ENCODE measurements at places on chromosomes 11 and 22.

- peak; percentile 77 for DNase-seq
Observed at GRCh38 chr22:38843201-38843656, 599 bp downstream of the NPTXR start.

DNA sequence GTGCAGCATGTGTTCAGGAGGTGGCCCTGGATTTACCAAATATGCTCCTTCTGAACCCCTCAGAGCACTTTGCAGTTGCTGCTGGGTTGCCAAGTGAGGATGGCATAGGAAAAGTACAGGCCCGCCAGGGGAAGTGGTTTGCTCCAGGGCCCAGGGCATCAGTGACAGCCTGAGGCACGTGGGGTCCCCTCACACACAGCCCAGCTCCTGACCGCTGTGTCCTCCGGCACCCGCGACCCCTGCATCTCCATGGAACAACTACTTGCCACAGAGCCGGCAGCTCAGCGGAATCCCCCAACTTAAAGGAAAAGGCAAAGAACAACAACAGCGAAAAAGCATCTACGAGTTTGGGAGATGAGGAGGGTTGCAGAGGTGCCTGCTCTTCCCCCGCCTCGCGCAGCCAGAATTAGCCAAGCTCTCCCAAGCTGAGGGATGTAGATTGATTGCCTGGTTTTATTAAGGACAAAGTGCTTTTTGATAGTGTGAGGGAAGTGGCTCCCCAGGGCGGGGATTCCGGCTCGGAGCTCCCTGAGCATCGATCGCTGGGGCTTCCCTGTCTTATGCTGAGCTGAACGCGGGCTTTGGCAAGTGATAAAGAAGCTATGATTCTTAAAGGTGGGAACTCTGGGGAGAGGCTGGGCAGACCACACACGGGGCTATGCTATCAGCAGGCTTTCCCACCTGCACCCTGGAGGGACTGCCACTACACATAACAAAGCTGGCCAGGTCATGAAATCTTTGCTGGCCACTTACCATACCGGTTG lies 174.5 kb downstream of the CEP164 start:
- DNase-seq = no peak

GRCh38 chr11:43868852-43869567 lies 11.6 kb upstream of the ALKBH3 start:
- DNase-seq = peak; percentile 52

- no peak for DNase-seq
Observed at GRCh38 chr11:88363648-88364065, 26.1 kb upstream of the CTSC start.

DNA sequence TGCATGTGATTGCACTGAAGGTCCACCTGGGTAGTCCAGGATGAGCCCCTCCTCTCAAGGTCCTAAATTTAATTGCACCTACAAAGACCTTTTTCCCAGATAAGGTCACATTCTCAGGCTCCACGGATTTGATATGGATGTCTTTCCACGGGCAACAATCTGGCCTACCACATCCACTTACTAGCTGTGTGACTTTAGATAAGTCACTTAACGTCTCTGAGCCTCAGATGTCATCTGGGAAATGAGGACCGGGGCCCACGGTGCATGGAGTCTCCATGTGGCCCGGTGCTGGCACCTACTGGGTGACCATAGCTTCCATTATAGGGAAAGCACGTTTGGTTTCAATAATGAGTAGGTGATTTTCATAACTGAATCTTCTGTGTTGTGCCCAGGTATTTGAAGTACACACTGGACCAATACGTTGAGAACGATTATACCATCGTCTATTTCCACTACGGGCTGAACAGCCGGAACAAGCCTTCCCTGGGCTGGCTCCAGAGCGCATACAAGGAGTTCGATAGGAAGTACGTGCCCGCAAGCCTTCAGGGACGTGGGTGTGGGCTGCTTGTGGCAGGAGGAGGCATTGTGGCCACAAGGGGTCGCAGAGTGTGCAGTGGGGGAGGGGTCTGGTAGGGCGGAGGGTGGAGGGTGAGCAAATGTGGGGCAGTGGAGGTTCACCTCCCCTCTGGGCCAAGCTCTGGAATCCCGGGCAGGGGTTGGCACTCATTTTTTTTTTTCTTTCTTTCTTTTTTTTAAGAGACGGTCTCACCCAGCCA lies 55.7 kb downstream of the ARHGAP8 start:
- no peak for DNase-seq

DNA sequence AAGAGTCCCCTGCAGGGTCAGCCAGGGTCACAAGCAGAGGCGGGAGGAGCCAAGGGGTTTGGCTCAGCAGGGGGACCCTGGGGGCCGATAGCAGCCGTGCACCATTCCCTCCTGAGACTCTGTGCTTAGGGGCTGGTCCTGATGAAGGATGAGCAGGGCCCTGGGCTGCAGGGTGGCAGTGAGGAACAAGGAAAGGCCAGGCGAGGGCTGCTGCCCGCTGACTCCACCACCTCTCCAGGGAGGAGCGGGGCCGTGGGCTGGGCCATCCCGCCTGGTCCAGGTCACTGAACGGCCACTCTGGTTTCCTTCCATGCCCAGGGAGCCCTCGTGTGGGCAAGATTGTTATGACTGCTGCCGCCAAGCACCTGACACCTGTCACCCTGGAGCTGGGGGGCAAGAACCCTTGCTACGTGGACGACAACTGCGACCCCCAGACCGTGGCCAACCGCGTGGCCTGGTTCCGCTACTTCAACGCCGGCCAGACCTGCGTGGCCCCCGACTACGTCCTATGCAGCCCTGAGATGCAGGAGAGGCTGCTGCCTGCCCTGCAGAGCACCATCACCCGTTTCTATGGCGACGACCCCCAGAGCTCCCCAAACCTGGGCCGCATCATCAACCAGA lies 9.2 kb upstream of the NDUFS8 start:
- no peak for DNase-seq

GRCh38 chr11:20084921-20085814 lies 75.1 kb downstream of the DBX1 start:
- DNase-seq = no peak

- DNase-seq = no peak
Observed at GRCh38 chr22:45329530-45329936, 19.8 kb downstream of the FAM118A start.

DNA sequence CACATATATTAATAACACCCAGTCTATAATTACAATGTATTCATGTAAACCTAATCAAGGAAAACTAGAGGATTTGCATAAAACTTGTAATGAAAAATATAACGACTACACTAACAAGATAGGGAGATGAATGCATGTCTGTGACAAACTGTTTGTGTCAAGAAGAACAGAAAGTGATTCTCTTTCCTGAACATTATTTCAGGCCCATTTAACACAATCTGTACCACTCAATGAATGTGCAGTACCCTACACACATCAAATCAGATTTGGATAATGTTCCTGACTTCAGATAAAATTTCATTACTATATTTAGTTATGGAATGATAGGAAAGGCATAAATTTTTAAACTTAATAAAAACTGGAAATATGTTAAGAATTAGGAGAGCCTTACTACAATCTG lies 93.1 kb downstream of the CADM1 start:
- no peak for DNase-seq

GRCh38 chr11:121035169-121035755 lies 11.4 kb downstream of the TBCEL start:
- no peak for DNase-seq

- DNase-seq = no peak
Observed at GRCh38 chr11:93902921-93903320, 52.5 kb upstream of the VSTM5 start.

DNA sequence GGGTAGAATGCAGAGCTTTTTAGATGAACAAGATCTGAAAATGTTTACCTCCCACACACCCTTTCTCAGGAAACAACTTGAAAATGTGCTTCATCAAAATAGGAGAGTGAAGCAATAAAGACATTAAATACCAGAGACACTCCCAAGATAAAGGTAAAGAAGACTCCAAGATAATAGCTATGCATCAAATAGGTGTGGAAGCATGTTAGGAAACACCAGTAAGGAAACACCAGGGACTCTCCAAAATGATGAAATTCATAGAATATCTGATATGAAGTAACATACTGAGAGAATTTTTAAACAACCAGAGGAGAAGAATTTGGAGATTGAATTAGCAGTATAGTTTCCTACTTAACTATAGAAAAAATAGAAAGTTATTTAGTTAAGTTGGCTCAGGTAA lies 57.0 kb downstream of the OR10A6 start:
- DNase-seq = no peak

DNA sequence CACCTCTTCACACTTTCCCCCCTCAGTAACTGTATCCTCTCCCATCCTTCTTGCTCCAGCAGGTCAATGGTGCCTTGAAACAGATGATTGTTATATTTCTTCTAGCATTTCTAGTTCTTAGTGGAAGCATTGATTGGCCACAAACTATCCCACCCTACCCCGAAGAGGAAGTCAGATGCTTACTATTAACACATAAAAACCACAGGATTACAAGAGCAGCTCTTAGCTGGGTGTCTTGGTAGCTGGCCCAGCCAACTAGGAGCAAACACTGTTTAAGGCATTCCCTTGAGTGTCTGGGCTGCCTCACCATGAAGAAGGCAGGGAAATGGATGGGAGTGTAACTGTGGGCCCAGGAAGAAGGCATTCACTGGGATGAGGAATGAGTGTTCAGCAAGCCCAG lies 176.6 kb downstream of the GRIK4 start:
- DNase-seq = no peak

- peak; percentile 69 for DNase-seq
Observed at GRCh38 chr11:287821-288477, 977 bp upstream of the PGGHG start.

DNA sequence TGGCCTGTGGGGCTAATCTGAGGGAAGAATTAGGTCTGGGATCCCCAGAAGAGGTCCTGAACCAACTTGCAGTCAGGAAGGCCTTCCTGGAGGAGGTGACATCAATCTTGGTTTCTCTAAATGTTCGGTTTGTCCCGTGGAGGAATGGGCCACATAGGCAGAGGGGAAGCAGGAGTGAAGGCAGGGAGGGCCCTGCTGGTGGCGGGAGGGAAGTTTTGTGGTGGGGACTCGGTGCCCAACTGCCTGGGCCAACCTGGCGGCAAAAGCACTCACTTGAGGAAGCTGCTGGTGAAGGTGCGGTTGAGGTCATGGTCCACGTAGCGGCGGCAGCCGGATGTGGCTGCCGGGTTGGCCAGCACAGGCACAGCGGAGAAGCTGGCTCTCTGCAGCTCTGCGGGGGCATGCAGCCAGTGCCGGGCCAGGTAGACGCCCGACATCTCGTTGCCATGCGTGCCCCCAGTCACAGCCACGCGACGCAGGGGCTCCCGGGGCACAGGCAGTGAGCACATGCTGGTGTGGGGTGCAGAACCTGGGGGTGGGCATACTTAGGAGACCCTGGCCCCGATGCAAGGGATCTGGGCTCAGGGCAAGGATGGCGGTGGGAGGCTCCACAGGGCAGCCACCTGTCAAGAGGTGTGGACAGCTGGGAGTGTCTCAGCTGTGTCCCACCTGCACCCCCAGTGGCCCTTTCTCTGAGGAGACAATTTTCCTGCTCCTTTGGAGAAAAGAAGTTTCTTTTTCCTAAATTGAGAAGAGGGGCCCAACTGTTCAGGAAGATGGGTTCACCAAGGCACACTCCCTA lies 3.8 kb downstream of the ACY3 start:
- DNase-seq = peak; percentile 58

DNA sequence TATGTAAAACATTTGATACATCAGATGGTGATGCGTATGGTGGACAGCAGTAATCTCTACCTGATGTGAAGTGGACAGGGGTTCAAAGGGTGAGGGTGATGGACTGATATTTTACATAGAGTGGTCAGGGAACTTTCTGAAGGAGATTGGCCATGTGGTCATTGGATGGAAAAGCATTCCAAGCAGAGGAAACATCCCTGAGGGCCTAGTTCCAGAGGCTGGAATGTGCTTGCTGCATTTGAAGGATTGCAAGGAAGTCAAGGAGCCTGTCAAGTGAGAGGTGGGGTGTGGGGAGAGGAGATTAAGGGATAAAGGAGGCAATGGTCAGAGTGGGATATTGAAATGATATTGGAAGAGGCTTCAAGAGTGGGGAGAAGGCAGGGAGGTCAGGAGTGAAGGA lies 151.9 kb upstream of the NTM start:
- DNase-seq = no peak

DNA sequence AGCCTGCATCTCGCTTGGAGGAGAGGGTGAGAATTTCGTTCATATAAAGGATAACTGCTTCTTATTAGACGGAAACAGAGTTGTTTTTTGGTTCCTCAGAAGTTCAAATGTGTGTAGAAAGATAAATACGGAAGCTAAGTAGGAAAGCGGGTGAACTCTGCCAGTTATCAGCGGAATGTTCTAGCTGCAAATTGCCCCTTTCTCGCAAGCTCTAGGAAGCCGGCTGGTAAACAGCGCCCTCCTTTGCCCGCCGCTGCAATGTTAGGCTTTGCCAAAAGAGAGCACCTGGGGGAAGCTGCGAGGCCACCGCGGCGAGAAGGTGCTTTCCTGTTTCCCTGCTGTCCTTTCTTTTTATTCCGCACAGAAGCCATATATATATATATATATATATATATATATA lies 67.0 kb downstream of the IGLL5 start:
- DNase-seq = peak; percentile 45

DNA sequence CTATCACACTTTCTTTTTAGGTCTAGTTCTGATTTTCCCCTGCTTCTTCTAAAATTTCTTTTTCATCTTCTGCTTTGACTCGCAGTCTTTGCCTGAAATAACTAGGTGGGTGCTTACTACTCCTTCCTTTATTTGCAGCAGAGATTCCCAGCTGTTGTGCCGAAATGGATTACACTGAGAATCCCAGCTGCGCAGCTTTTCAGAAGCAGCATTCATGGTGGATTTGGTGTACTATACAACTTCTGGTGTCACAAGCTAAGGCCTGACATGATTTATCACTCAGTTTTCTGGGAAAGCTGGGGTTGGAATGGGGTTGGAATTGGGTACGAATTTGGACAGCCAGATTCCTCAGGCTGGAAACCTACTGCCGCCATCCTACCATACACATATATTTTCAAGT lies 6.0 kb upstream of the XKR3 start:
- DNase-seq = no peak

- DNase-seq = no peak
Observed at GRCh38 chr11:128222245-128222884, 365.0 kb downstream of the ETS1 start.

GRCh38 chr11:113077379-113077778 lies 116.2 kb downstream of the NCAM1 start:
- DNase-seq = no peak

DNA sequence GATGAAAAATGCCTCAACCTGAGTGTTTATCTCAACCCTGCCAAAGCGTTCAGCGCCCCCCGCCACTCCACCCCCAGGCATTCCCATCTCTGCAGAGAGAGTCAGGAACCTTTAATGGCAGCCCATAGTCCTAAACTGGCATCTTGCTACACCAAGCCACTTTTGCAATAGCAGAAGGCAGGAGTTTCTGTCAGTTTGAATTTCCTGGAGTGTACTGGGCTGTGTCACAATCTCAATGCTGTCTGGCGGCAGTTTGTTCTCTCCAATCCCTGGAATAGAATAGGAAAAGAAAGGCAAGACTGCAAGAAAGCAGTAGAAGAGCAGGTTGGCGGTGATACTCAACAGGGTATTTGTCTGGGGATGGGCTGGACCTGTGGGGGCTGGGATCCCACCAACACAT lies 32.9 kb upstream of the FLI1 start:
- no peak for DNase-seq

DNA sequence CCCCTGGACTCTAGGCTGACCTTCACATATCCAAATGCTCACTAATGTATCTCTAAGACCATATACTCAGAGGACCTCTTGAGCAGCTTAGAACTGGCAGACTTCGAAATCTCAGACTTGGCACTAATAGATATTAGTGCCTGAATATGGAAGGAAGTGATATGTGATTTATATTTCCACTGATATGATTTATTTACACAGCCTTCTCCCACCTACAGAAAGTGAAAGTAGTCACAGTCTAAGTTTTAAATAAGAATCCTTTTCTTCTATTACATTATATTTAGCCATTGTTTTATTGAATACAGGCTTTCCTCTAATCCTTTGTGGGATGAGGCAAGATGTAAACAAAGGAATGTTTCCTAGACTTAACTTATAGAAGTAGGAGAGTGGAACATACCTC lies 6.7 kb upstream of the NAV2 start:
- DNase-seq = no peak
